D341Med (cell line): ENCODE measurements at places on chromosomes 2 and 18.
A peak's percentile ranks its signal among the peaks of the same experiment; 100 is the strongest.

- DNase-seq = no peak
Measured at GRCh38 chr18:61549889-61550288, 216.7 kb downstream of the CDH20 start.

- peak; percentile 46 for DNase-seq
Measured at GRCh38 chr2:9380702-9381628, 42.4 kb downstream of the ITGB1BP1 start.

DNA sequence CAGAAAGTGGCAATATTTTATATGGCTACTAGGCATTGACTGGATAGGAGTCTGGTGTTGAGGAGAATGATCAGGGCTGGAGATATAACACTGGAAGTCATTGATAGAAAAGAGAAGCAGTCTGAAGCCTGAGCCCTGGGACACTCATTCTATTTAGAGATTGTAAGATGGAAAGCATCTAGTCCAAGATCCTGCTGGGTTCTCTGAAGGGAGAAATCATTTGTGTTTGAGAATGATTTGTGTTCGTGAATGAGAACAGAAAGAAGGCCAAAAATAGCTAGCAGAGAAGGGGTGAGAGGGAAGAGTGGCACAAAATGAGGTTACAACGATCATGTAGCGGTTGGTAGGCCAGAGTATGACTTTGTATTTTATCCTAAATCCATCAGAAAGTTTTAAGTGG is 7.6 kb upstream of the ALS2 start:
- DNase-seq = no peak

DNA sequence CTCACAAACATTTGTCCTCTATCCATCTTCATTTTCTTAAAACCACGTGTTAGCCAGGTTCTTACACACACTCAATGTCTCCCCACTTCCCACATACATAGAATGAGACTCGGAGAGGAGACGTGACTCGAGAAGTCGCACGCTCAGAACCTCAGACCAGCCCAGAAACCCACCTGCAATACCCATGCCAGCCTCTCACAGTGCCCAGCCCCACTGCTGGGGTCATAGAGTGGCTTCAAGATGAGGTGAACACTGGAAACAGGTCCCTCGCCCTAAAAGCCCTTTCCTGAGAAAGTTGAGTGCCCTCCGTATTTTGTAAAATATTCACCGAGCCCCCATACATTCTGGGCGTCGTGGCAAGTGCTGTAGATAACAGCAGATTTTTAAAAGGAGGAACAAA is 487.4 kb downstream of the EIPR1 start:
- no peak for DNase-seq

GRCh38 chr2:158688721-158689120 is 106.4 kb upstream of the DAPL1 start:
- DNase-seq = no peak

DNA sequence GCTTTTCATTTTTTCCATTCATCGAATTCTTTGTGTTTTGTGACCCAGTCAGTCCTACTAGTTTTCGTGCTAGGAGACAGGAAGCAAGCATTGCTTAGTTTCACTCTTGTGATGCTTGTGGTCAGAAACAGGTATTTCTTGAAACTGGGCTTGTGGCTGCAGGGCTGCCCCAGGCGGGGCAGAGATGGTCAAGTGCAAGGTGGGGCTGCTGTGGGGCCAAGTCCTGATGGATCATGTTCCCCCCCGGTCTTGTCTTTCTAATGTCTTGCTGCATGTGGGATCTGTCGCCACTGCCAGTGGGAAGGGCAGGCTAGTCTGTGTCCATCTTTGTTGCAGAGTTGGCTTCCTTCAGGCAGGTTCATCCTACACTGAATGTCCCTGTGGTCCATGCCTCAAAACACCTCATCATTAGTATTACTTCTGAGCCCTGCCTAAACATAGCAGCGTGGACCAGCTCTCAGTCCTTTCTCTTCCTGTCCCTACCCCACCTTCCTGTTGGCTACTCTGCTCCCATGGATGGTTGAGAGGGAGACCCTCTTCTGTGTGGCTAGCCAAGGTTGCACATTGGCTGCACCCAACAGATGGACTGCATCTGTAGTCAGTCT is 38.7 kb downstream of the INPP4A start:
- DNase-seq = no peak

- no peak for DNase-seq
Measured at GRCh38 chr2:96810783-96811192, 5.3 kb upstream of the CNNM3 start.

DNA sequence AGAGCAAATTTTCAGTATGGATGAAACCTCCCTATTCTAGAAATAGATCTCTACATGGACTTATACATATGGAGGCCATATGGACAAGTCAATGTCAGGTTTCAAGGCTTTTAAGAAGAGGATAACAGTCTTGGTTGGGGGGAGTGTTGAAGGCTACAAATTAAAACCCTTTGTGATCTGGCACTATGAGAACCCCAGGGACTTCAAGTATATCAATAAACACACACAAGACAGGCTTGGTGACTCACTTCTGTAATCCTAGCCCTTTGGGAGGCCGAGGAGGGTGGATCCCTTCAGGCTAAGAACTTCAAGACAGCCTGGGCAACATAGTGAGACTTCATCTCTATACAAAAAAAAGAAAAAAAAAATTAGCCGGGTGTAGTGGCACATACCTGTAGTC is 127.2 kb upstream of the SP5 start:
- DNase-seq = no peak

GRCh38 chr2:191345788-191346187 is 100.6 kb downstream of the MYO1B start:
- no peak for DNase-seq

- no peak for DNase-seq
Measured at GRCh38 chr2:43707255-43708015, 31.2 kb upstream of the C1GALT1C1L start.

DNA sequence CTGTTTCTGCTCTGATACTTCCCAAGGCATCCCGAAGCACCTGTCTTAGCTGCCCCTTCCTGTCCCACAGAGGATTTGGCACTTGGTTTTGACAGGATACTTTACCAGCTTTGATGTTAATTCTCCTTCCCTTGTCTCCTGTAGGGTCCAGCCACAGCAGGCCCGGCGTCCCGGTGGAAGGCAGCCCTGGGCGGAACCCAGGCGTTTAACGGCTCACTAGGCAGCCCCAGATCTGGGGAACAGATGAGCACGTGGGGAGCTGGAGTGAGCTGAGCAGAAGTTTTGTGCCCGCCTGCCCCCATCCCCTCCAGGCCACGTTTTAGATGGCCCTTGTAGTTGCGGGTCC is 11.4 kb downstream of the ANKRD23 start:
- DNase-seq = no peak

GRCh38 chr2:129793431-129793902 is 186.0 kb upstream of the RAB6C start:
- no peak for DNase-seq

DNA sequence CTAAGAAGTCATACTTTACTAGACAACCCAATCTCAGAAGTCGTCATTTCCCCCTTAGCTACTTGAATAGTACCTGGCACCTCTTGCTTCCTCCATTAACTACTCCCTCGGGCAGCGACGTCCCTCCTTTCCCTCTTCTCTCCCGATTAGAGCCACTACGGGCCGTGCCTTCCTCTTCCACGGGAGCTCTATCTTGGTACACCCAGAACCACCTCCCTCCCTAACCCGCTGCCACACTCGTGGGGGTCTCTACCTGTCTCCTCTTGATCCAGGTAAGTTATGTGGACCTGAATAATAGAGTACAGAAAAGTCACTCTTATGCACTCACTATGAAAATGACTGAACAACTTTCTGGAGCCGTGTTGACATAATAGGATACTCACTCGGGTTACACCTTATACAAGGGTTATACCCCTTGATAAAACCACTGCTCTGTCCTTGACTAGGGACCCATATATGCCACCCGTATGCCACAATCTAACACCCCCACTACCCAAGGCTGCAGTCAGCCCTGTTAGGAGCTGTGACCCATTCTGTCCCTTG is 595 bp upstream of the HDHD2 start:
- DNase-seq = peak; percentile 60

GRCh38 chr2:159322419-159322818 is 35.9 kb upstream of the WDSUB1 start:
- DNase-seq = no peak

DNA sequence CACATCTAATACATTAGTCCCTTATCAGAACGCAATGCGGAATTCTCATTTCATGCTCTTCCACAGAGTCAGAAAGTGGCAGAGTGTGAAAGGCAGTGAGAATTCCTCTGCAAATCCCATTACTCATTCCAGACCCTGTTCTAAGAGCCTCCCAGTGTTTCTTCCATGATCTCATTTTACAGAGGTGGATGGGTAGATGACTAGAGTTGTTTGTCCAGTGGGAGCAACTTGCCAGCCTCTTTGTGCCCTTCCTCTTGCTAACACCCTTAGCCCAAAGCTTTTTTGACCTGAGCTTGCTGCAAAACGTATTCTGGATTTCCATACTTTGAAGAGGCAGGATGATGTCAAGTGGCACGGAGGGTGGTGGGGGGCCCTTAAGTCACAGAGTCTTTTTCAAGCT is 467.7 kb upstream of the RGPD4 start:
- DNase-seq = no peak
